ENCODE measurements at places on chromosomes 2 and 18. TPM values are rescaled to one million over a fixed set of nuclear protein-coding genes. Genes with fewer than 3 reads are reported as not detected.

Gene SLC16A14
- 2.4 TPM for total RNA-seq

Gene LAMA3
- not detected for total RNA-seq

Gene SLC11A1
- 6.5 TPM for total RNA-seq

Gene RESP18
- total RNA-seq = not detected

Gene ZFP36L2
- 455 TPM for total RNA-seq

Gene IER3IP1
- 8.2 TPM for total RNA-seq

Gene TMEM163
- total RNA-seq = 6.2 TPM

Gene EVA1A
- total RNA-seq = not detected

Gene RBKS
- total RNA-seq = 6.4 TPM

Gene SERPINB10
- not detected for total RNA-seq

Gene ICOS
- total RNA-seq = not detected

Gene CFAP221
- not detected for total RNA-seq

Gene CYP1B1
- 0.89 TPM for total RNA-seq

Gene ZFAND2B
- total RNA-seq = 55.2 TPM

Gene TFCP2L1
- total RNA-seq = 0.05 TPM

Gene SCG2
- total RNA-seq = 0.27 TPM

Gene PTPRM
- total RNA-seq = 0.66 TPM

Gene C2orf66
- not detected for total RNA-seq
